ENCODE measurements at places on chromosomes 7 and 10. TPM values are rescaled to one million over a fixed set of nuclear protein-coding genes. Genes with fewer than 3 reads are reported as not detected.

DNA sequence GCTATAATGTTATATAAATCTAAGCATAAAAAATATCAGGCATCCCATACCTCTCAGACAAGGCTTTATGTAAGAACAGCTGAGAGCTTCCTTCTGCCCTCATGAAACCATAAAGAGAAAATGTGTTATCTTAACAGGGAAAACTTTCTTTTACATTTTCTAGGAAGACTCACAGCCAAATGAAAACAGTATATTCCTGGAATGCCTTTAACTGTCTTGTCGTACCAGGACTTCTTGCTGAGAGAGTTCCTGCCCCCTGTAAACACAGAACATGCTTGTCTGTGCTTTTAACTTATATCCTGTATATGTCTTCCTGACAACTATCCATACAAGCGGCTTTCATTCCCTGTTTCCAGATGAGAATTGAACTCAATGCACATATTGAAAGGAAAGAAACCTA lies 64.8 kb upstream of the AHR start:
- no peaks in the 10 kb centered on the region for H3K27me3 ChIP-seq
- no peak overlapping the region for H3K4me3 ChIP-seq
- H3K36me3 ChIP-seq, result no peaks in the 10 kb centered on the region
- no peak for DNase-seq
- peaks cover 6% of the 10 kb centered on the region for H3K4me1 ChIP-seq

GRCh38 chr10:99993701-99994689 lies 15.8 kb downstream of the DNMBP start:
- no peaks in the 10 kb centered on the region for H3K27me3 ChIP-seq
- DNase-seq, result peak; percentile 71
- H3K27ac ChIP-seq, result peak overlapping the region; percentile 65

- no peak overlapping the region for H3K4me3 ChIP-seq
- DNase-seq, result no peak
- H3K4me1 ChIP-seq, result no peaks in the 10 kb centered on the region
- H3K27me3 ChIP-seq, result no peaks in the 10 kb centered on the region
- H3K27ac ChIP-seq, result no peak overlapping the region
- no peaks in the 10 kb centered on the region for H3K36me3 ChIP-seq
Observed at GRCh38 chr10:88428976-88429375, 154.1 kb downstream of the RNLS start.

GRCh38 chr10:48765527-48765926 lies 80.9 kb downstream of the WDFY4 start:
- no peak for DNase-seq
- H3K27me3 ChIP-seq, result no peaks in the 10 kb centered on the region
- H3K4me3 ChIP-seq, result no peak overlapping the region
- H3K36me3 ChIP-seq, result no peaks in the 10 kb centered on the region
- no peaks in the 10 kb centered on the region for H3K4me1 ChIP-seq

- no peaks in the 10 kb centered on the region for H3K27me3 ChIP-seq
- no peaks in the 10 kb centered on the region for H3K36me3 ChIP-seq
- H3K4me1 ChIP-seq, result peaks cover 27% of the 10 kb centered on the region
- no peak for DNase-seq
- H3K4me3 ChIP-seq, result no peak overlapping the region
Observed at GRCh38 chr10:3071405-3072198, 4.3 kb downstream of the PFKP start.

GRCh38 chr10:109963439-109963838 lies 40.1 kb upstream of the XPNPEP1 start:
- no peak overlapping the region for H3K4me3 ChIP-seq
- DNase-seq, result no peak
- no peaks in the 10 kb centered on the region for H3K27me3 ChIP-seq
- H3K27ac ChIP-seq, result no peak overlapping the region

DNA sequence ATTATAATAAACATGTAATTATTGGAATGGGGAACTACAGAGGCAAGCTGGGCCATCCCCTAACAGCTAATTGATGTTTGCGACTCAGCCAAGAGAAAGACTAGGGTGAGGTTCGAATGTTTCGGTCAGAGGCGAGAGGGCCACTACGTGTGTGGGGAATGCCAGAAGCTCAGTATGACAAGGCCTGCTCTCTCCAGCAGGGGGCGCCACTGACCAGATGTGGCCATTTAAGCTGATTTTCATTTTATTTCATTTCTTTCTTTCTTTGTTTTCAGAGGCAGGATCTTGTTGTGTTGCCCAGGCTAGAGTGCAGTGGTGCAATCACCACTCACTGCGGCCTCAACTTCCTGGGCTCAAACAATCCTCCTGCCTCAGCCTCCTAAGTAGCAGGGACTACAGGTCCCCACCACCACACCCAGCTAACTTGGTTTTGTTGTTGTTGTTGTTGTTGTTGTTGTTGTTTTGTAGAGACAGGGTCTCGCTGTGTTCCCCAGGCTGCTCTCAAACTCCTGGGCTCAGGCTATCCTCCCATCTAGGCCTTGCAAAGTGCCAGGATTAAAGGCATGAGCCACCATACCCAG lies 38.1 kb downstream of the TMEM130 start:
- no peaks in the 10 kb centered on the region for H3K27me3 ChIP-seq
- no peaks in the 10 kb centered on the region for H3K36me3 ChIP-seq
- H3K4me1 ChIP-seq, result no peaks in the 10 kb centered on the region

DNA sequence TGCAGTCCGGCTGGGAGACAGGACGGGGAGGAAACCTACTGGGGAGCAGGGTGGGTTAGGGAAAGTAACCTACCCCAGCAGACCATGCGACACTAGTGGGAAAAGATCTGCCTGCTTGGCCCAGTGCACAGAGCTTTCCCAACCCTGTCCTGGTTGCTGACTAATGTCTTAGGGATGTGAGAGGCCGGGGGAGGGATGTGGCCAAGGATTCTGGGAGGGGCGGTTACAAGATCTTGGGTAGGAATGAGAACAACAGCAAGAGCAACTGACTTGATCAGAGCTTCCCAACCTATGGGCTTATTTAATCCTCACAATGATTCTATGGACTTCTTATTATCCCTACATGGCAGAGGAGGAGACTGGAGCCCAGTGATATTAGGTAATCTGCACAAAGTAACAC lies 24.0 kb upstream of the EIF5AL1 start:
- no peak overlapping the region for H3K4me3 ChIP-seq
- peak; percentile 67 for DNase-seq
- no peaks in the 10 kb centered on the region for H3K27me3 ChIP-seq
- H3K4me1 ChIP-seq, result peaks cover 10% of the 10 kb centered on the region
- H3K27ac ChIP-seq, result peak overlapping the region; percentile 82
- H3K36me3 ChIP-seq, result no peaks in the 10 kb centered on the region

GRCh38 chr7:66583490-66584110 lies 45.1 kb upstream of the KCTD7 start:
- no peak overlapping the region for H3K4me3 ChIP-seq
- H3K4me1 ChIP-seq, result peaks cover 37% of the 10 kb centered on the region
- H3K27me3 ChIP-seq, result no peaks in the 10 kb centered on the region
- no peaks in the 10 kb centered on the region for H3K36me3 ChIP-seq

DNA sequence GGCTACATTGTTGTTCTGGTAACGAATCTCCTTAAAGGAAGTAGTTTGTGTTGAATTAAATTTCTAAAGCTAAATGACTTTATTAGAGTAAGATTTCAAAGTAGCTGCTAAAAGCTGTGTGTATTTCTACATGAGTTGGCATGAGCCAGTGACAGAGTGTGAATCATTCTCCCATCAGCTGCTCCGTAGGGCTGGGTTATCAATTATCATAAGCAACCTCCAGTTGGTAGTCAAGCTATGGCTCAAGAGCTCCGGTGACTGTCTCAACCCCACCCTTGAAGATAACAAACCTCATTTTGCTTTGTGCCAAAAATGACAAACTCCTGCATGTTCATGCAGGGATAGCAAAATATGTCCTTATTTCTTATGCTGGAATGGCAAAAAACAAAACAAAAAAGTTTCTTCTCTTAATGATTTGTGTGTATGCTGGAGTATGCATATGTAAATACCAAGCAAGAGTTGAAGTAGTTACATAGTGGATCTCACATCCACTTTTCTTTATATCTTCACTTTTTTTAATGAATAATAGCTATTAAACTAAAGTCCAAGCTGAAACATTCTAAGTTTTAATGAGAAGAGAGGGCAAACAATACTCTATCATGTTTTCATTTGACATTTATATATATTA lies 249.4 kb downstream of the CACNA2D1 start:
- no peak overlapping the region for H3K4me3 ChIP-seq
- H3K27ac ChIP-seq, result no peak overlapping the region
- DNase-seq, result no peak
- peaks cover 6% of the 10 kb centered on the region for H3K4me1 ChIP-seq
- no peaks in the 10 kb centered on the region for H3K36me3 ChIP-seq

POU6F2 gene
- total RNA-seq, result 0.21 TPM

NRCAM gene
- 25.5 TPM for total RNA-seq
